Posterior vena cava (tissue), 2 donors: ENCODE measurements at places on chromosomes 3 and 15. TPM values are rescaled to one million over a fixed set of nuclear protein-coding genes. Genes with fewer than 3 reads are reported as not detected.

DNA sequence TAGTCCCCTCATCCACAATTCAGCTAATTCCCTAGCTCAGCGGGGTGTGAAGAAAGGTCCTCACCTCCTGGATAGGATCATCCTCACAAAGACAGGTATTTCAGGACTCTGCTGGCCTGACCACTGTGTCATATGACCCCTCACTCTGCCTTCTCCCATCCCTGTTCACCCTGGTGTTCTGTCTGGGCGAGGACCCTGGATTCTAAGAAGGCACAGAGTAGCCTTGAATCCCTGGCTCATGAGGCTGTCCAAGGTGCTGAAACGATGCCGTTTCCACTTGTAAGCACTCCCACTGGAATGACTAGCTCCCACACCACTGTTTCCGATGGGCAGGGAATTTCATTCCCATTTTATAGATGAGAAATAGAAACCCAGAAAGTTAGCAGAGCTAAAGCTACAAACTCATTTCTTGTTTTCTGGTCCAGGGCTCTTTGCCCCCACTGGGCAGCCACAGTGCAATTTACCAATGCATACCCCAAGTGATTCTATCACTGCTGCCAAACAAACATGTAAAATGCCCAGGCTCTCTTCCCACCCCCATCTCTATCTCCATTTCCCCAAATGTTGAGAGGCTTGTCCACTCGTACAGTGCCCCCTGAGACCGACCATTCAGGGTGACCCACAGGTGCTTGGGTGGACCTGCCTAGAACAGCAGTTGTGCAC, 83.2 kb downstream of the RAB11A start:
- no peak for DNase-seq

DNA sequence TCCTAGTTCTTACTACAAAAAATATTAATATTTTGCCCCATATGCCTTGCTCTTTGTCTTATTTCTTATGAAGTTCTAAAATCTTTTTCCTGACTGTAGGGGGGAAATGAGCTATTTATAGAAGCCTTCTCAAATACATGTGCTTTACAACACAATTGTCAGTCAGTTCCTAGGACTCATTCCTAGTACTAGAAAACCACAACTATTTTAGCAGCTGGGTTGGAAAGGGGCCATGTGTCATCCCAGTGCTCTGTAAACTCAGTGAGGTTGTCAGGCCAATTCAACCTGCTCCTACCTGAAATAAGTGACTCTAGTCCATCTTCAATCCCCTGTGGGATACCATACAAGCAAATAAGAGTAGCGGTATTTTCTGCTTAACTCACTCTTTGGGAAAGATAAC, 153.8 kb downstream of the ULK4 start:
- no peak for DNase-seq

- DNase-seq: no peak
Observed at GRCh38 chr15:73900095-73900712, 26.1 kb upstream of the LOXL1 start.

IL5RA gene
- total RNA-seq: not detected

KNG1 gene
- total RNA-seq: not detected
